ENCODE measurements at places on chromosomes 2 and 18.

GRCh38 chr2:232878855-232879617, 9.0 kb downstream of the SNORC start:
- DNase-seq: no peak

DNA sequence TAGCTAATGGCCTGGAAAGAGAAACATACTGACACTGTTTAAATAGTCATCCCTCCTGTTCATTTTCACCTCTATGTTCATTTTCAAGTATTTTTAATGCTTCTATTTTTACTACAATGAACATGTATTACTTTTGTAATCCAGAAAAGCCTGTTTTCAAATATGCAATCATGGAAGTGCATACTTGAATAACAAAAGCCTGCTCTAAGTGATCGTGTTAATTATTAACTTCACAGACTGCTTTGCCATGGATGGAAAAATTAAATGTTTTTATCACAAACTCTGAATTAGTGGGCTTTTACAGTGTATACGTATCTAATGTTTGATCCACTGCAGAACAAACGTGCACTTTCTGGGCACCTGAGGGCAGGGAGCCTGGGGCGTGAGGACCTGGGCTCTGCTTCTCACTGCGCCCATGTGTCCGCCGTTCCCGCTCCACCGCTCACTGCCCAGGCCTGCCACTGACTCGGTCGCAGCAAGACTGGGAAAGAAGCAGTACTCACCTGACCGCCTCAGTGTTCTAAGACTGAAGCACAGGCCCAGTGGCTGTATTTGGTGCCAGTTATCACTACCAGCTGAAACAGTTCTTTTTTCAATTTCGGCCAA, 80.6 kb downstream of the UXS1 start:
- no peak for DNase-seq

DNA sequence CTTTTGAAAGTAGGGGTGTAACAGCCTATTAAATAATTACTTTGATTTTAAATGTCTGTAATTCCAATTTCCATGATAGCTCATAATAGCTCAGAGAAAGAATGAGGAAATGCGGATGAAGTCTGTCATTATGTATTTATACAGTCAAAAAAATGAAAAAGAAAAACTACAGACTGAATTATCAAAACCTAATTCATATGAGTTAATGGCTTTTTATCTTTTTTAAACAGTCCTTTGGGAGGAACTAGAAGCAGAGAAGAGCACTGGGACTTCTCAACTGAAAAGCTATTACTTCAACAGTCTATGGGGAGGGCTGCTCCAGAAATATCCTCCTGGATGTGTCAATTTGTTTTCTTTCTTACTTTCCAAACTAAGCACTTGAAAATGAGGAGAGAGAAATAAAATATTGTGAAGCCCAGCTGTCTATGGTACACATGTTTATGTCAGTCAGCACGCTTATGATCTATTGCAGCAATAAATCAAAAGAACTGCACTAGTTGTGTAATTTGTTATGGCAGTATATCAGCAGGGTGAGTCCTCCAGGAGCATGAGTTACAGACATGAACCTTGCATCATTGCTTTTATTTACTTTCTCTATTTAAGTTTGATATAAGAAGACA, 1550.2 kb downstream of the LRP1B start:
- DNase-seq: no peak

- no peak for DNase-seq
These were observed 87.1 kb downstream of the HS1BP3 start for GRCh38 chr2:20563833-20564232.

- DNase-seq: no peak
These were observed 3.7 kb upstream of the ESPNL start for GRCh38 chr2:238096311-238097011.

- DNase-seq: no peak
These were observed 999 bp downstream of the INSIG2 start for GRCh38 chr2:118089139-118089800.

DNA sequence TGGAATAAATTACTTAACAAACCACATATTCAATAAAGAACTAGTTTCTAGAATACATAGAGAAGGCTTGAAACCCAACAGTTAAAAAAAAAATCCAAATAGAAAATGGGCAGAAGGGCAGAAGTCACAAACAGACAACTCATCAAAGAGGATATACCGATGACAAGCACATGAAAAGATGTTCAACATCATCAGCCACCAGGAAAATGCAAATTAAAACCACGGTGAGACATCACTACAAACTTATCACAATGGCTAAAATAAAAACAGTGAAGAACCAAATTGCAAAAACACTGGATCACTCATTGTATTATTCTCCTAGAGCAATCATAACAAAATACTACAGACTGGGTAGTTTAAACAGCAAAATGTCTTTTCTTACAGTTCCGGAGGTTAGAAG, 14.5 kb downstream of the SESTD1 start:
- DNase-seq: no peak

DNA sequence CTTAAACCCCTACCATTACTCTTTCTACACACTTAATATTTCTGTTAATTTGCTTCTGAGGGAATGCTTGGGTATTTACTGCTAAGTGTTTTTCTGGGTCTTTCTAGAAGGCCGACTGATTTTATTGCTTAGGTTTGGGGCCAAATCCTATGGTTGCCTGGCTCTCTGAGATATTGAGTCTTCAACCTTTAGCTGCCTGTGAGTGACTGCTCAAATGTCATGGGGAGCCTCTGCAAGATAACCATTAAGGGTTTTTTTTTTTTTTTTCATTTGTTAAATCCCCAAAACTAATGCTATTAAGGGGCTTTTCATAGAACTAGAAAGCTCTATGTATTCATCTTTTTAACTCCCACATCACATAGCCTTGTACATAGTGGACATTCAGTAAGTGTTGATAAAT, 5.0 kb downstream of the OSBPL6 start:
- no peak for DNase-seq

- DNase-seq: no peak
These were observed 34.3 kb downstream of the ARHGAP25 start for GRCh38 chr2:68768951-68769350.

DNA sequence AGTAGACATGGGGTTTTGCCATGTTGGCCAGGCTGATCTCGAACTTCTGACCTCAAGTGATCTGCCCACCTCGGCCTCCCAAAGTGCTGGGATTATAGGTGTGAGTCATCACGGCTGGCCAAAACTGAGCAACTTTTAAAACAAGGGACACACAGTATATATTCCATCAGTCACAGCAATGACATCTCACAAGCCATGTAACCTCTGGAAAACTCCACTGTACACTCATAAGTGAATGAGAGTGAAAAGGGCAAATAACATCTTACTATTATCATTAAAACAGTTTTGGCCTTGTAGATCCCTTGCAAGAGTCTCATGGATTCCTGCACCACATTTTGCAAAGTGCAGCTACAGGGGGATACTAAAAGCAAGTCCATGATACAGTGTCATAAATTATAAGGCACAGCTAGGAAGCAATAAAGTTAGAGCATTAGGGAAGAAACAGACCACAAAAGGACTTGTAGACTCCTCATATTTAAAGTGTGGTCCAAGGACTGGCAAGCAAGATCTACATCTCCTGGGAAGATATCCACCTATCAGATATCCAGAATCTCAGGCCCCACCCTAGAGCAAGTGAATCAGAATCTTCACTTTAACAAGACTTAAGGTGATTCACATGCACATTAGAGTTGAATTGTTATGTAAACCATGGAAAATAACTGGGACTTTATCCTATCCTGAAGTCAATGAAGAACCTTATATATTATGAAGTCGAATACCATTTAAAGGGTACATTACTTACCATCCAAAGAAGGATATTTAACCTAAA, 5.7 kb downstream of the SMC6 start:
- DNase-seq: no peak

- no peak for DNase-seq
These were observed 105.3 kb downstream of the NFATC1 start for GRCh38 chr18:79501006-79501405.

GRCh38 chr18:50451100-50451842, 76.4 kb downstream of the SKA1 start:
- no peak for DNase-seq

- DNase-seq: no peak
These were observed 51.2 kb upstream of the CREB1 start for GRCh38 chr2:207478572-207478971.

- DNase-seq: no peak
These were observed 506.1 kb downstream of the PARD3B start for GRCh38 chr2:205051417-205051816.

DNA sequence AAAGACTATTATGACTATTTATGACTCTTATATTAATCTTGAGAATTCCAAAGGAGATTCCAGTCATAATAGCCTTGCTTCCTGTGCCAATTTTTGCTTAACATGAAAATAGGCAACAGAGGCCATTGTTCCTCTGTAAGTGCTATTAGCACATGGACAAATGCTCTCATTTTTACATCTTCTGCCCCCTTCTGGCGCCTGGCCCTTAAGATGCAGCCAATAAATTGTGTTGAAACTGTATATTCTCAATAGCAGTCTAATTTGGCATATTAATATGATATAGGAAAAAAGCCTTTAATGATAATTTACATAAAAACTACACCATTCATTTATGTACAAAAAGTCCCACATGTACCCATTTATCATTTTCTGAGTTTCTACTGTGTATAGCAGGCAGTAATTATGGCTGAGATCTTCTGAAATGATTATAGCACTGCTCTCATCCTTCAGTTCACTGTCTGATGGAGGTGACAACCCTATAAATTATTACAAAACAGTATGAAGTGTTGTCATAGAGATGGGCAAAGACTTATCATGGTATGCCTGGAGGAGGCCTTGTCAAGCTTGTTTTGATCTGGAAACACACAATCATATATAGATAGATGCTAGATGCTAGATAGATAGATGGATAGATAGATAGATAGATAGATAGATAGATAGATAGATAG, 613.3 kb downstream of the TSN start:
- DNase-seq: no peak

GRCh38 chr2:137220438-137220993, 455.2 kb downstream of the THSD7B start:
- no peak for DNase-seq

DNA sequence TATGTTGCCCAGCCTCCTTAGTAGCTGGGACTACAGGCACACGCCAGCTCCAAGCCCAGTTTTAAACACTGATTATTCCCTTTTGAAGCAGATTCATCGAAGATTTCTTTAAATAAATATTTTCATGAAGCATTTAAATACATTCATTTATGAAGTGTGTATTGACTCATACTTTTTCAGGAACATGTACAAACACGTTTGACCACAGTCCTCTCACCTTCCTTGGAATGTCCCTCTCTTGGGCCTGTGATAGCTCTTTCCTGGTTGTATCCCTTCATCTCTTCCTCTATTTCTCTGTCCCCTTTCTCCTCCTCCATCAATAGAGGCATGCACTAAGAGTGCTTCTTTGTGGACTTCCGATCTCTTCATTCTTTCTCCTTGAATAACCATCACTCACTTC, 2.5 kb downstream of the PSTPIP2 start:
- no peak for DNase-seq

DNA sequence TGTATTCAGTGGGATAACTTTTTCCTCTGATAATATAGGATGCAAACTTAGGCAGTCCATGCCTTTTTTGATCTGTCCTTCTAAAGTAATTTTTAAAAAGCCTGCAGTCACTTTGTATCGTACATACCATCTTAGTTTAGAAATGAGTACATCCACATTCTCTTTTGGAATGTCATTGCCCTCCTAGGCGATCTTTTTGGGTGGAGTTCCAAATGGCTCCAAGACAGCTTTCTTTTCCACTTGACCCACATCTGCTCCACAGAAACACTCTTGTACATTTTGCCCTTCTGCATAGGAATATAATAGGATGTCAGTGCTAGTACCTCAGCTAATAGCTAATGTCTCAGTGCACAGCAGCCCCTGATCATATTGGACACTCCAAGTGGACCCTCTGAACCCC, 21.8 kb upstream of the HTR2B start:
- no peak for DNase-seq

GRCh38 chr2:227853765-227854271, 17.6 kb upstream of the DAW1 start:
- no peak for DNase-seq

DNA sequence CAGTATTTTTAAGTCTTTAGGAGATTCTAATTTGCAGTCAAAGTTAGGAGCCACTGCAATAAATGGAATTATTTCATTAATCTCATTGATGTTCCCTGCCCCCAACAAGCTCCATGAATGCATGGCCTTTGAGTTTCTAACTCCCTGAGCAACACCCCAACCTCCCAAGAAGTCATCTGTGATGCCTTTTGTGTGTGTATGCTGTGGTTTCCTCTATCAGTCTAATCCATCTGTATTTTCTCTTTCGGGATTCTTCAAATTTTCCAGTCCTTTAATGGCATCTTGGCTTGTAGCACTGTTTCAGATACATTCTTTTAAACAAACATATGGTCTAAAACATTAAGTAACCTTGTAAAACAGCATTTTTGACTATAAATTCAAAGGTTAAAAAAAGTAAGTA, 16.8 kb downstream of the SERPINB10 start:
- no peak for DNase-seq

GRCh38 chr2:199685669-199686068, 165.3 kb downstream of the FTCDNL1 start:
- no peak for DNase-seq

- no peak for DNase-seq
These were observed 373.6 kb upstream of the ST6GAL2 start for GRCh38 chr2:107259408-107260195.

GRCh38 chr2:212832211-212833195, 293.9 kb upstream of the ERBB4 start:
- DNase-seq: no peak

GRCh38 chr18:75779450-75779849, 351.9 kb upstream of the SMIM21 start:
- no peak for DNase-seq

DNA sequence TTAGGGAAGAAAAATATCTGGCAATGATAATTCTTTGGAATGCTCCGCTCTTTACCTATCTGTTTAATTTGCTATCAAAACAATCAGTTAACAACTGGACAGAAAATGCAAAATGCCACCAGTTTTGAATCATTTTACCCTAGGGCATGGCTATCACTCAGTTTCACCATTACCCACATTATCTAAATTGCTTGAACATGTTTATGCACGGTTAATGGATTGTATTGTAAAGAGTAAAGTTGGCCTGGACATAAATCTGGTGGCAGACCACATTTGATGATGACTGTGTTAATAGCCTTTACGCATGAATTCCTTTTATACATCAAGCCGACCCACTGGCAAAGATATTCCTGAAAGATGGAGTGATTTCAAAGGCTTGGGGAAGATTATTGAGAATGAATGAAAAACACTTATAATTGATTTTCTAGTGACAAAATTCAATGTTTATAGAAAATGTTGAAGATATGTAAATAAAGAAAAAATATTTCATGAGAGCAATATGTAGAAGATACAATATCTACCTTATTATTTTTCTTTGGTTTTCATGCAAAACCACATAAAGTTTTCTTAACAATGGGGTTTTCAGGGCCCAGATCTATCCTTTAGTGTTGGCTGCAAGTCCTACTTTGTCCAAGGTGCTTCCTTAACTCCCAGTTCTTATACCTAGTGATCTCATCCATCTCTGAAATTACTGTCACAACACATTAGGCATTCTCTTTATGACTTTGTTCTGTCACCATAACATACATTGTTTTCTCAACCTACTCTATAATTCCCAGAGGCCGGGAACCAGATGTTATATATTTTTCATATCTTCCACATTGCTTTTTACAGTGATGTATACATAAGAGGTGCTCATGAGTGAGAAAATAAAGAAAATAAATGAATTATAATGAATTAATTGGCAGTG, 265.1 kb downstream of the RIT2 start:
- no peak for DNase-seq

- no peak for DNase-seq
These were observed 298.2 kb downstream of the CDCA7 start for GRCh38 chr2:173652767-173653431.
